ENCODE measurements at places on chromosomes 6 and 20.

DNA sequence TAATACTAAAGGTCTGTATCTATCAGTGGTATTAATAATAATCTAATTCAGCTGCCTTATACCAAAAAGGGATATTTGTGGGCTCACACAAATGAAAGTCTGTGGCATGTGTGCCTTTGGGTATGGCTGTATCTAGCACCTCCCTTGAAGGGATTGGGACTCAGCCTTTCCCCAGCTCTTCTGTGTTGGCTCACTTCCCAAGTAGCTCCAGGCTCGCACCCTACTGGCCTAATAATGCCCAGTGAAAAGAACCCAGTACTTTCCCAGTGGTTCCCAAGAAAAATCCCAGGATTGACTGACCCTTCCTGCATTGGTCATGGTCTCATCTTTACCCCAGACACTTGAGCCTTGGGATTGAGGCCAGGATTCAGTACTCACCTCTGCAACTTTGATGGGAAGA is 60.7 kb upstream of the CDKAL1 start:
- no peak for DNase-seq

DNA sequence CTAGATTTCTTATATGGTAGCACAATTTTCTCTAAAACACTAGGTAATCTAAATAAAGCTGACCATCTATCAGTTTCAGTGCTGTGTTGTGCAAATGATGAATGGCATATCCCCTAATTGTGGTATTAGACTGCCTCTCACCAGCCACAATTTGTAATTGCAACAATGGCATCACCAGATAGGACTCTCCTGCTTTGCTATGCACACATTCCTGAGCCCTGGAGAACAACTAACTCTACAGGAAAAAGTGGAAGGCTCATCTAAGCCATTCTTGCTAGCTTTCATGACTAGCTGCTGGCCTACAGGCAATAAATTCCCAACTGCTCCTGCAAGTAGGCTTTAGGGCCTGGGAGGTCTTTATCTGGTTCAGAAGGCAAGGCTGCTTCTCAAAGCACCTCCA is 974.1 kb downstream of the EYS start:
- DNase-seq, result no peak

GRCh38 chr6:134447883-134448387 is 130.0 kb upstream of the SGK1 start:
- DNase-seq, result peak; percentile 94

GRCh38 chr6:89161326-89162046 is 15.6 kb downstream of the PM20D2 start:
- no peak for DNase-seq

DNA sequence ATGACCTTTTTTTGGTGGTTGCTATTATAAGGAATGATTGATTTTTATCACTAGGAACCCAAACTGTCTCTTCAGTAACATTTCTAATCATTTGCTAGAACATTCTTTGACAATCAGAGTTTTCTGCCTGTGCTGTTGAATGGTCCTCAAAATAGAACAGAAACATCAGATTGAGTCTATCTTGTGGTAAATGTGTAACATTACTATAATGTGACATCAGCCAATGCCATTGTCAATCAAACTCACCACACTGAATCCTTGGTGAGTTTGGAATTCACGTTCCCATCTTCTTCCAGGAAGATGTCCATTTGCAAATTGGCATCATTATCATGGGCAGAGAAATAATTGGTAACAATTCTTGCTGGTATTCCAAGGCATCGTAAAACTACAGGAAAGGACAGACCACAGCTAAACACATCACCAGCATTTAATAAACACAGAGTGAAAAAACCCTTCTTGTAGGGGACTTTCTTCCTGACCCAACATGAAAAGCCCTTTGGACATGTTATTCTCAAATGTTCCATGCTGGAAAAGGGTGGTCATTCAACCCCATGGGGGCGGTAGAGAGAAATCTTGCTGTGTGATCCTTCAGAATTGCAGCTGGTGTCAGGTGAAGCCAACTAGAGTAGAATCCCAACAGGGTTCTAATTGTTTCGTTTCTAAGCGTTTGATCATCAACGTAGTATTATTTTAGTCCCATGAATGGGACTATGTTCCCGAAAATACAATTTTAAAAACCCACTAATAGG is 98.5 kb downstream of the F13A1 start:
- DNase-seq, result peak; percentile 39

- peak; percentile 31 for DNase-seq
Observed at GRCh38 chr20:1788044-1788443, 107.2 kb upstream of the SIRPA start.

DNA sequence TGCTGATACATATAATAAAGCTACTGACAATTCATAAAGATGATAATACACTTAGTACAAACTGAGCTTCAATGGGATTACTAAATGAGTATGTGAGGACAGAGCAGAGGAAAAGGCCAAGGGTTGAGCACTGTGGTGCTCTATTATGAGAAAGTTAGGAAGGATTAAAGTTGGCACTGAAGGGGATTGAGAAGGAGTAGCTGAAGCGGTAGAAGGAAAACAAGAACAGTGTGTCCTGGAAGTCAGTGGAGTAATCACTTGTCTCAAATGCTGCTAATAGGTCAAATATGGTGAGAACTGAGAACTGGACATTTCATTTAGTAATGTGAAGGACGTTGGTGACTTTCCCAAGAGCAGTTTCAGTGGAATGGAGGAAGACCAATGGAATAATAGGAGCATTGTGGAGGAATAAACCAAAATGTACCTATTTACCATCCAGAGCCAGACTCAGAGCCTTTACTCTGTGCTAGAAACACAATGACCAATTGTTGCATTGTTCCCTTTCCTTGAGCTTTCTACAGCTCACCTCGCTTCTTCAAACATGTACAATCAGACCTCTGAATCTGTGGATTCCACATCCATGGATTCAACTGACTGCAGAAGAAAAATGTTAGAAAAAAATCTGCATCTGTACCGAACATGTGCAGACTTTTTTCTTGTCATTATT is 255.9 kb downstream of the LAMA2 start:
- no peak for DNase-seq

GRCh38 chr6:87848616-87849015 is 146.6 kb upstream of the AKIRIN2 start:
- DNase-seq, result no peak

DNA sequence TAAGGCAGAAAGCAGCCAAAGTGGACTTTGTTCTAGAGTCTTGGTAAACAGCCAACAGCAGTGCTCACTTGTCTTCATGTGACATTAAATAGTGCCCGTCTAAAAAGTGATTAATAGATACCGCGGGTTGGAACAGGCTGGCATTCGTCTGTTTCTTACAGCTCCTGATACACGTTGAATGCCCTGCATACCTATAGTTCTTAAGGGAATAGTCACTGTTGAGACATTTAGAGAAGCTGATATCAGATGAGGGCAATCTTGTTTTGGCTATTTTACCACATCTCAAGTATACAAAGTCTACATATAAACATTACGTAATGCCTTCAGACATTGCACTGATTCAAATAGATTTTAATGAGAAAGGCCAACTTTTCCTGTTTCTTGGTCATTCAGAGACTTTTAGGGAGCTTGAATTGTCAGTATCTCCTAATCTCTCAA is 374.9 kb upstream of the FLRT3 start:
- no peak for DNase-seq

DNA sequence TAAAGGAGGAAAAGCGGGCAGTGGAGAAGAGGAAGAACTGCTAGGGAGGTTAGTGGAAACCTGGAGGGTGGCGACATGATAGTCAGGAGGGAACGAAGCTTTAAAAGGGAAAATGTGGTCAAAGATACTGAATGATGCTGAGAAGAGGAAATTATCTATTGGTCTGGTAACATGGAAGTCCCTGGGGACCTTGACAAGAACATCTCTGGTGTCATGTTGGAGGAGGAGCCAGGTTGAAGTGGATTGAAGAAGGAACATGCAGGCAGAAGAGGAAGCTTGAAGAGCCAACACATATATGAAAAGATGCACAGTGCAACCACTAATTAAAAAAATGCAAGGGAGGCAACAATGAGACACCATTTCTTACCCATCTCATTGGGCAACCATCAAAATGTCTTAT is 251.9 kb upstream of the RNF24 start:
- peak; percentile 19 for DNase-seq

DNA sequence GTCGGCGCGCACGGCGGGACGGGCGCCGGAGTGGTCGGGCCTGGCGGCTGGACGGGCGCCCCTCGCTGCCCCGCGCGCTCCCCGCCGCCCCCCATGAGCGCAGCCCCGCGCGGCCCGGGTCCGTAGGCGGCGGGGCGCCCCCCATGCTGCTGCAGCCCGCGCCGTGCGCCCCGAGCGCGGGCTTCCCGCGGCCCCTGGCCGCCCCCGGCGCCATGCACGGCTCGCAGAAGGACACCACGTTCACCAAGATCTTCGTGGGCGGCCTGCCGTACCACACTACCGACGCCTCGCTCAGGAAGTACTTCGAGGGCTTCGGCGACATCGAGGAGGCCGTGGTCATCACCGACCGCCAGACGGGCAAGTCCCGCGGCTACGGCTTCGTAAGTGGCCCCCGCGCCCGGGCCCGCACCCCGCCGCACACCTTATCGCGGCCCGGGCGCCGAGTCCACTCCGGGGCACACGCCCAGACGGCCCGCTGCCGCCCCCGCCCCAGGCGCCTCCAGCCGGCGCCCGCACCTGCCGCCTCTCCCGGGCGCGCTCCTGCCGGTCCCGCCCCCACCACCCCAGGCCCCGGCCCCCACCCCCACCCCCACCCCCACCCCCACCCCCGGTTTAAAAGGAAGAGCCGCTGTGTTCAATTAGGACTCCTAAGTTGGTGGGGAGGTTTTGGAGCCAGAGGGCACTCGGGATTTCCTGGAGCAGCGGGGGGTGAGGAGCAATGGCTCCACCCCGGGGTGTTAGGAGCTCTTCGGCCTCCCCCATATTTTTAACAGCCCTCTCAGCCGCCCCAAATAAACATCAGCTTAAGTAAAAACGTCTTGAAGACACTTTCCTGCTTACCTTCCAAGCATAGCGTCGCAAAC is 474 bp downstream of the RBM38 start:
- peak; percentile 72 for DNase-seq

DNA sequence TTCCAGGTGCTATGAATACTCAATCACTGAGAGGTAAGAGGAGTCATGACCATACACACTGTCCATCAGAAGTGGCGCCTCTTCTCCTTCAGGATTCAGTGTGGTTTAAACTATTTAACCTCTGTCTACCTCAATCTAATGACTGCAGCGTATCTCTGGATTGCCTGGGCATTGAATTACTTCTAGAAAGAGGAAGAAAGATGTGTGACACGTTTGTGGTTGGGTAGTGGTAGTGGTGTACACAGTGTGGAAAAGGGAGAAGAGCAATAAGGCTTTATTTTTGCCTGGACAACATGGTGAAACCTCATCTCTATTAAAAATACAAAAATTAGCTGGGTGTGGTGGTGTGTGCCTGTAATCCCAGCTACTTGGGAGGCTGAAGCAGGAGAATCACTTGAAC is 38.0 kb upstream of the ECHDC1 start:
- DNase-seq, result peak; percentile 13

Measured in inflammatory macrophage (primary cell).